Astrocyte (in vitro differentiated cells and primary cell): ENCODE measurements at places on chromosomes 12 and 14.
A peak's percentile ranks its signal among the peaks of the same experiment; 100 is the strongest.

- H3K27ac ChIP-seq: peak overlapping the region; percentile 90
- H3K4me1 ChIP-seq: peaks cover 23% of the 10 kb centered on the region
- H3K27me3 ChIP-seq: no peaks in the 10 kb centered on the region
- no peak overlapping the region for H3K4me3 ChIP-seq
- DNase-seq: peak; percentile 87
- H3K36me3 ChIP-seq: no peaks in the 10 kb centered on the region
Measured at GRCh38 chr12:58668871-58669270, 251.4 kb downstream of the LRIG3 start.

GRCh38 chr12:67764055-67764454 is 115.5 kb downstream of the DYRK2 start:
- no peak for DNase-seq
- no peaks in the 10 kb centered on the region for H3K27me3 ChIP-seq
- no peaks in the 10 kb centered on the region for H3K36me3 ChIP-seq
- H3K4me1 ChIP-seq: peaks cover 11% of the 10 kb centered on the region

GRCh38 chr12:104792570-104792969 is 165.5 kb downstream of the SLC41A2 start:
- H3K36me3 ChIP-seq: no peaks in the 10 kb centered on the region
- no peak overlapping the region for H3K27ac ChIP-seq
- H3K4me3 ChIP-seq: no peak overlapping the region
- DNase-seq: peak; percentile 94
- H3K4me1 ChIP-seq: peaks cover 11% of the 10 kb centered on the region

DNA sequence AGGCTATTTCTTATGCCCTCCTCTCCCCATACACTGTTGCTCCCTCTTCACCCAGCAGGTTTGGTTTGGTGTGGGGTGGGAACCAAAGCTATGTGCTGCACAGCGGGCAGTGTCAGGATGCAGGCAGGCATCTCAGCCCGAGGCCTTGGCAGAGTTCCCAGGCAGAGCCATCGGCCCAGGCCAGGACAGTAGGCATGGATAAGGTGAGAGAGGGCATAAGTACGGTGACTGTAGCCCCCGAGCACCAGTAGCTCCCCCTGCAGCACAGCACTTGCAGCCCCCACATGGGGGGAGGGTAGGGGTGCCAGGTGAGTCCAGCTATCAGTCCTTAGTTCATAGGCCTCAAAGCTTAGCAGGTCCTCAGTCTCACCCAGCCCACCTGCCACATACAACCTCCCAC is 7.2 kb downstream of the KLHL33 start:
- no peak overlapping the region for H3K27ac ChIP-seq
- no peaks in the 10 kb centered on the region for H3K36me3 ChIP-seq
- no peak for DNase-seq
- H3K4me1 ChIP-seq: no peaks in the 10 kb centered on the region

- H3K4me1 ChIP-seq: peaks cover 31% of the 10 kb centered on the region
- DNase-seq: no peak
- H3K36me3 ChIP-seq: peaks cover 34% of the 10 kb centered on the region
Measured at GRCh38 chr12:106074361-106074705, 64.4 kb downstream of the NUAK1 start.

- no peak overlapping the region for H3K27ac ChIP-seq
- H3K4me3 ChIP-seq: no peak overlapping the region
- DNase-seq: no peak
- no peaks in the 10 kb centered on the region for H3K27me3 ChIP-seq
- H3K4me1 ChIP-seq: peaks cover 9% of the 10 kb centered on the region
Measured at GRCh38 chr14:74500417-74501134, 7.0 kb downstream of the ISCA2 start.

- DNase-seq: no peak
- H3K27ac ChIP-seq: no peak overlapping the region
- no peaks in the 10 kb centered on the region for H3K27me3 ChIP-seq
- no peak overlapping the region for H3K4me3 ChIP-seq
- H3K4me1 ChIP-seq: no peaks in the 10 kb centered on the region
Measured at GRCh38 chr14:32453857-32454810, 125.0 kb downstream of the AKAP6 start.

DNA sequence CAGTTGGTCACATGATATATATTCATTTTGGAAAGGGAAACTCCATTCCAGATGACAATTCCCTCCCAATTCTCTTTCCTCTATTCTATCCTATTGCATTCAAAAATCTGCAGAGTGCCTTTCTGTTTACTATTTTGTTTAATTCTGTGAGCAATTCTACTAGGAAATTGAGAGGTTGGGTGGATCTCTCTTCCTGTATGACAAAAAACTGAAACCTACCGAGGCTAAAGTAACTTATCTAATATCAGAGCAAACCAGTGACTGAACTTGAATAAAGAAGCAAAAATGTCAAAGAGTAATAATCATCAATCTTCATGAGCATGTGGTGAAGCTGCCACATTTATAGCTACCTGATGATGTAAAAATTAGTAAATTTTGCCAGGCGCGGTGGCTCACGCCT is 16.6 kb upstream of the ACTN1 start:
- H3K27me3 ChIP-seq: no peaks in the 10 kb centered on the region
- no peak for DNase-seq
- no peaks in the 10 kb centered on the region for H3K36me3 ChIP-seq
- no peak overlapping the region for H3K4me3 ChIP-seq

GRCh38 chr12:127811988-127812387 is 455.0 kb upstream of the TMEM132C start:
- no peaks in the 10 kb centered on the region for H3K36me3 ChIP-seq
- H3K4me3 ChIP-seq: no peak overlapping the region
- peaks cover 37% of the 10 kb centered on the region for H3K4me1 ChIP-seq
- peak; percentile 99 for DNase-seq

DNA sequence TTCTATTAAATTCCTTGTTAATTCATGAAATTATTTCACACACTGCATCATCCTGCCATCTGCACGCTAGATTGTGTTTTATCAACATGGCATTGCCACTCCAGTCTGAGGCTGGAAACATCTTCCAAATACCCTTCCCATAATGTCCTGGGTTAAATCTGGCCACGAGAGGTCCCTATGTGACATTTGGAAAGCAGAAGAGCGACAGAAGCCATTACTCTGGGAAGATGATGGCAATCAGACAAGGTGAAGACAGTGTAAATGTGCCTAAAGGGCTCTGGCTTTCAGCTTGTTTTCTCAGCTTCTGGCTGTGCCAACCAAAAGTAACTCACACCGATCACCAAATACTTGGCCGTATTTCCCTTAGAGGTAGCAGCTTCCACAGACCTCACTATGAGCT is 144.8 kb downstream of the CAPZA3 start:
- H3K36me3 ChIP-seq: no peaks in the 10 kb centered on the region
- no peak for DNase-seq
- no peak overlapping the region for H3K27ac ChIP-seq
- no peak overlapping the region for H3K4me3 ChIP-seq
- no peaks in the 10 kb centered on the region for H3K27me3 ChIP-seq

DNA sequence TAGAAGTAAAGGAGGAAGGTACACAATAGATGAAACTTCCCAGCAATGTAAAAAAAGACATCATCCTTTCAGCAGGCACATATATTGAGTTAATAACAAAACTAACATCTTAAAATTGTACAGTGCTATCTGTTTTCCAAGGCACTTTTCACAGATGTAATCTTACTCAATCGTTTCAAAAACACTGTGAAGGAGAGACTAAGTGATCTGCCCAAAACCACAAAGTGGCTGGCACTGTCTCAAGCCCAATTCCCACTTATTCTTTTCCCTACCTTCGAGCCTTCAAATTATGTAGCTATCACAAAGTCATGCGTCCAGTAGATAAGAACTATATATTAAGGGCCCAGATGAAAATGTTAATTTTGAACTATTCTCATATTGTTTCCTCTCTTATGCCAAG is 193.6 kb upstream of the RASSF8 start:
- no peak overlapping the region for H3K27ac ChIP-seq
- H3K27me3 ChIP-seq: no peaks in the 10 kb centered on the region
- H3K4me3 ChIP-seq: no peak overlapping the region
- DNase-seq: peak; percentile 44
- no peaks in the 10 kb centered on the region for H3K36me3 ChIP-seq
- peaks cover 16% of the 10 kb centered on the region for H3K4me1 ChIP-seq

- no peaks in the 10 kb centered on the region for H3K27me3 ChIP-seq
- no peak for DNase-seq
- H3K4me3 ChIP-seq: no peak overlapping the region
- peaks cover 21% of the 10 kb centered on the region for H3K4me1 ChIP-seq
Measured at GRCh38 chr12:131909752-131910219, 15.4 kb downstream of the ULK1 start.

DNA sequence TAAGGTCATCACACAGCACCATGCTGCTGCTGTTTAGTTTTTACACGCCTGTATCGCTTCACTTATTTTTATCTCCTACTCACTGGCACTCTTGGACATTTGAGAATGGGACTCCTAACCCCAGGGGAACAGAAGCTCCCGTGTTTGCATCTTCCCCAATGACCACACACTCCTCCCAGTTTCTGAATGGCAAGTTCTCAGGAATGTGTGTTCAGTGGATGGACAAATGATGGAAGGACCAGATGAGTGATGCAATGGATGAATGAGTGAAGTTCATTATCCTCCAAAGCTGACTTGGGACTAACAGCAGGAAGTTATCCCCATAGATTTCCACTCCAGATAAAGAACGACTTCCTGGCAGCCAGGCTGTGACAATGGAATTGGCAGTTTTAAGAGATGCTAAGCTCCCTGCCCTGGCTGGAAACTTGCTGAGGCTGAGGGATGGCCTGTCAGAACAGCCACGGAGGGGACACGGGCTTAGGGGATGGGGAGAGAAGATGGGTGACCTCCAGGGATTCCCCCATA is 231.5 kb downstream of the SLC15A4 start:
- DNase-seq: no peak
- H3K27ac ChIP-seq: no peak overlapping the region
- H3K27me3 ChIP-seq: no peaks in the 10 kb centered on the region
- H3K4me1 ChIP-seq: no peaks in the 10 kb centered on the region

GRCh38 chr12:24127919-24128721 is 178.7 kb upstream of the SOX5 start:
- H3K36me3 ChIP-seq: no peaks in the 10 kb centered on the region
- H3K27ac ChIP-seq: no peak overlapping the region
- H3K4me3 ChIP-seq: no peak overlapping the region
- DNase-seq: no peak

- H3K4me1 ChIP-seq: no peaks in the 10 kb centered on the region
- no peak overlapping the region for H3K4me3 ChIP-seq
- H3K36me3 ChIP-seq: no peaks in the 10 kb centered on the region
- DNase-seq: no peak
Measured at GRCh38 chr12:118350908-118351559, 21.7 kb downstream of the TAOK3 start.

DNA sequence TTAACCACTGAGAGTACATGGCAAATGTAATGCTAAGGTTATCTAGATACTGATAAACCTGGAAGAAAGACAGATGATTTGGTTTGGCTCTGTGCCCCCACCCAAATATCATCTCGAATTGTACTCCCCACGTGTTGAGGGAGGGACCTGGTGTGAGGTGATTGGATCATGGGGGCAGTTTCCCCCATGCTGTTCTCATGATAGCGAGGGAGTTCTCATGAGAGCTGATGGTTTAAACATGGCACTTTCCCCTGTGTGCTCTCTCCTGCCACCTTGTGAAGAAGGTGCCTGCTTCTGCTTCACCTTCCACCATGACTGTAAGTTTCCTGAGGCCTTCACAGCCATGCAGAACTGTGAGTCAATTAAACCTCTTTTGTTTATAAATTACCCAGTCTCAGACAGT is 14.2 kb downstream of the NOXRED1 start:
- no peaks in the 10 kb centered on the region for H3K4me1 ChIP-seq
- no peak overlapping the region for H3K4me3 ChIP-seq
- H3K27ac ChIP-seq: no peak overlapping the region
- H3K36me3 ChIP-seq: no peaks in the 10 kb centered on the region
- no peaks in the 10 kb centered on the region for H3K27me3 ChIP-seq
